ENCODE measurements at places on chromosomes 6 and 20.

- no peak for DNase-seq
These were observed 810 bp downstream of the MRPL18 start for GRCh38 chr6:159790956-159791598.

- DNase-seq = no peak
These were observed 3.2 kb downstream of the DEF6 start for GRCh38 chr6:35300848-35301247.

DNA sequence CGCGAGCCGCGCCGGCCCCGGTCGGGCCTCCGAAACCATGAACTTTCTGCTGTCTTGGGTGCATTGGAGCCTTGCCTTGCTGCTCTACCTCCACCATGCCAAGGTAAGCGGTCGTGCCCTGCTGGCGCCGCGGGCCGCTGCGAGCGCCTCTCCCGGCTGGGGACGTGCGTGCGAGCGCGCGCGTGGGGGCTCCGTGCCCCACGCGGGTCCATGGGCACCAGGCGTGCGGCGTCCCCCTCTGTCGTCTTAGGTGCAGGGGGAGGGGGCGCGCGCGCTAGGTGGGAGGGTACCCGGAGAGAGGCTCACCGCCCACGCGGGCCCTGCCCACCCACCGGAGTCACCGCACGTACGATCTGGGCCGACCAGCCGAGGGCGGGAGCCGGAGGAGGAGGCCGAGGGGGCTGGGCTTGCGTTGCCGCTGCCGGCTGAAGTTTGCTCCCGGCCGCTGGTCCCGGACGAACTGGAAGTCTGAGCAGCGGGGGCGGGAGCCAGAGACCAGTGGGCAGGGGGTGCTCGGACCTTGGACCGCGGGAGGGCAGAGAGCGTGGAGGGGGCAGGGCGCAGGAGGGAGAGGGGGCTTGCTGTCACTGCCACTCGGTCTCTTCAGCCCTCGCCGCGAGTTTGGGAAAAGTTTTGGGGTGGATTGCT is 1.3 kb downstream of the VEGFA start:
- DNase-seq = peak; percentile 60

DNA sequence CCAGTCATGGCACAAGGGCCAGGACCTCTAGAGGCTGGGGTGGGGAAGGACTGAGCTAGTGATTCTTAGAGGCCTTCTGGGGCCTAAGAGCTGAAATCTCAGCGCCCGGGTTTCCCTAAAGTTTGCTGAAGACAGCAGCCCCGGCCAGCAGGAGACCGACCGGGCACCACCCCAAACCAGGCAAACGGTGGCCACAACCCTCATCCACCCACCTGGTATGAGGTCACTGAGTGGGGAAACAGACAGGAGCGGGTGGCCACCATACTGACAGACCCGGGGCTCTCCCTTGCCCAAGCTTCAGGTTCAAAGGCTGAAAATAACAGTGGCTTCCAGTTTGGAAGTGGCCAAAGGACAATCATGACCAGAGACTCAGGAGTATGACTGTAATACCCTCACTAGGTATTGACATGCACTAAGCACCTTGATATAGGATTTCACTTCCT is 35.0 kb upstream of the ID1 start:
- DNase-seq = no peak

- no peak for DNase-seq
These were observed 25.7 kb downstream of the RAET1L start for GRCh38 chr6:149999636-150000035.

DNA sequence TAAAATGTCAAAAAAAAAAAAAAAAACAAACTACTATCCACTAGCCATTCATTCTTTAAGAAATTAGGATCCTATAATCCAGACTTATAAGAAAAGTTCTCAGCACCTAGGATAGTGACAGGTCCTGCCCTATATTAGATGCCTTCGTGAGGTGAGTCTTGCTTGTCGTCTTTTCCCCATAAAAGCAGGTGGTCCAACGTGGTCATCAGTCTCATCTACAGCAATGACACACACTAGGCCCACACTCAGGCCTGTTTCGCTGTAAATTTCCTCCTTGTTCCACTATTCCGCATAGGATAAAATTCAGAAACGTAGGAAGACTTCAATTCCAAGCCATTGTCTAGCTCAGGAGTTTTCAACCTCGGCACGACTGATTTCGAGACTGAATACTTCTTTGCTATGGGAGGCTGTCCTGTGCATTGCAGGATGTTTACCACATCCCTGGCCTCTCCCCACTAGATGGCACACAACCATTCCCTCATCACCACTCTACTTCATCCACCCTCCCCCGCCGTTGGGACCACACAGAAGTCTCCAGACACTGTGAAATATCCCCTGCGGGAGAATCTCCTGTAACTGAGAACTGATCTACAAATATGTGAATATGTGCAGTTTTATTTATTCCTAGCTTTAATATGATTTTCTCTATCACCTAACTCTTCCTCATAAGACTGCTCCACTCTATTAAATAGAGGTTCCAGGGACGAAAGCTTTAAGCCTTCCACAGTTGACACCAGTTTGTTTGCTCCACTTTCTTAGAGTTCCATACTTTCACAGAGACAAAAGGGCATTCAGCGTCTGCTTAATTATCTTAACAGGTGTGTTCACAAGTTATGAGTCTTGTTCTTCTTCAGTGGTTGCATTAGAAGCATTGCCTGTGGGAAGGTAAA is 346.3 kb downstream of the BMP2 start:
- DNase-seq = no peak

All from frontal cortex (tissue), 4 donors.